ENCODE measurements at places on chromosomes 3 and 15. TPM values are rescaled to one million over a fixed set of nuclear protein-coding genes. Genes with fewer than 3 reads are reported as not detected.

DNA sequence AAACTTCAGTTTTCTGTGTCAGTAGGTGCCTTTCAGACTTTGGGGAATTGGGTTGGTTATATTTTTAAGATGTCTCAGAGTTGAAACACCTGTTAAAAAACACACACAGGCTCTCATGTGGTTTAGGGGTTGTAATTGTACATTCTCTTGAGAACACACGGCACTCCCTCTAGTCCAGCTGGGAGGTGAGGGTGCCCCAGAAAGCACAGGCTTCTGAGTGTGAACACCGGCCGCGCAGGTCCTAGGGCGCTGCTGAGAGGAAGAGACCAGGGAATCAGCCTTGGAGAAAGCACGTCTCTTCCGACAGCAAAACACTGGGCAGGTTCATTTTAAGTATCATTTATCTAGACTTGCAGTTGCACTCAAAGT lies 68.0 kb upstream of the RPL35A start:
- DNase-seq, result no peak

SH2D7 gene
- not detected for total RNA-seq

DNA sequence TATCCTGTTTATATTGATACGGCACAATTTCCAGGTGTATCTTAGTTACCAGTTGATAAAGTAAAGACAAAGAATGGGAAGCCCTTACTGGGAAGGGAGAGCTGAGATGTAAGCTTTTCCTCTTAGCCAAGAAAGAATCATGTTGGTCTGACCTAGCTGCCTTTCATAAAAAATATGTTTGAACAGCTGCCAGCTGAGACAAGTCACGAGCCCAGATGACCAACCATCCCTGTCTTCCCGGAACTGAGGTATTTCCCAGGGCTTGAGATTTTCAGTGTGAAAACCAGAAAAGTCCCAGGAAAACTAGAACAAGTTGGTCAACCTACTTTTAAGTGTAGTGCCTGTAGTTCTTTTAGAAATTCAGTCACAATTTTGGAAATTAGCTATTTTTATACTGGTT lies 3.6 kb upstream of the MYH15 start:
- no peak for DNase-seq

DNA sequence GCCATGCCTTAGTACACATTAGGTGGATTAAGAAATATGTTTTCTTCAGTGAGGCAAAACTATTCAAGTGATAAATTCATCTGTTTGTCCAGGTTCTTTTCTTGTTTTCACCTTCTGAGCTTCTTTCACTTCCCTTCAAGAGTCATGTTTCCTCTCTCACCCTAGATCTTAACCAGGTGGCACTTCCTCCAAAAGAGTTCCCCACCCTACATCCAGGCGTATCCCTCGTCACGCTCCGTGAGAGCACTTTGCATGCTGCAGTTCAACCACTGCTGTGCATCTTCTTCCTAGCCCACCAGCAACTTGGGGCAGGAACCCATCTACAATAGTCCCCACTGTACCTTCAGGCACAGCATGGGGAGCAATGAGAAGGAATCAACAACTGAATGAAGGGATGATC lies 28.9 kb downstream of the OSBPL10 start:
- no peak for DNase-seq

DNA sequence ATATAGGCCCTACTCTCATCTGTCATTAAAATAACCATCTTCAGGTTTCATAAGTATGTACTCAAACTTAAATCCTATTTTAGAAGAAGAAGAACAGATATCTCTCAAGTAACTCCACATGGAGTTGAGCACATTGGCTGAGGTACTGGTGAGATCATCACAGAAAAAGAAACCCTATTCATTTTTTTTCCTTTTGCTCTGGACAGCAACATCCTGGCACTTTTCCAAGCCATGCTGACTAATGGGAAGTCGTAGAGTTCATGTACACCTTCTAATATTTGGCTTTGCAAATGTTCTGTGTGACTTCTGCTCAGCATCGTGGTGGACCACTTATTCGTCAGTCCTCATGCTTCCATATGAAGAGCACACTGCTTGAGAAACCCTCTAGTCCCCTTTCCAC lies 336.0 kb upstream of the KCNH8 start:
- no peak for DNase-seq

- peak; percentile 26 for DNase-seq
These were observed 9.1 kb upstream of the CADPS start for GRCh38 chr3:62884096-62884870.

GABRB3 gene
- total RNA-seq, result 89.0 TPM

- no peak for DNase-seq
These were observed 7.1 kb downstream of the TJP1 start for GRCh38 chr15:29815000-29815710.

STAB1 gene
- total RNA-seq, result 0.52 TPM

- DNase-seq, result no peak
These were observed 200.2 kb downstream of the RPLP1 start for GRCh38 chr15:69652751-69653305.

DNA sequence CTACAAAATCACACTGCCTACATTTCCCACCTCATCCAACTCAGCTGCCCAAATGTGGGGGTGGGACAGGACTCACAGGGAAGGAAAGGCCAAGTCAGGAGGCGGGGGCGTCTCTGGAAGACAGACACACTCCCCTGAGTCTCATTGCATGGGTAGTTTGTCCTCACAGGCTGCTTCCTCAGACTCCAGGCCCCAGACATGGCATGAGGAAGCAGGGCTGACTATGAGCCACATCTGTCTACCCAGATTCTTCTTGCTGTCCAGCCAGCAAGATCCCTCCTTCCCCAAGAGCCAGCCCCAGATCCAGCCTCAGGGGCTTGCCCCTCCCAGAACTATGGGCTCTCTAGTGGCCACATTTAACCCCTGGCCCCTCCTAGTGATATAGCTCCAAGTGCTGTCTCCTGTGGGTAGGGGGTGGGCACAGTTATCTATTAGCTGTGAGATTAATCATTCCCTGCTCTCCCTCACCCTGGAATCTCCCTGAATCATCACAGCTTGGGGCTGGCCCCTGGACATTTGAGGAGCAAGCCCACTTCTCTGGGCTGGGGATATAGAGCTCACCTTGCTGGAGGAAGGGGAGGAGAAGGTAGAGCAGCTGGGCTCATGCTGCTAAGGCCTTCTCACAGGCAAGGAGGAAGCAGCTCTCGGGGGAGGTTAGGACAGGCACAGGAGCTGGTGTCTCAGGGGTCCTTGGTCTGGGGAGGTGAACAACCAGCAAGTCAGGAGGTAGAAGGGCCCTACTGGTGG lies 2.1 kb upstream of the CCDC33 start:
- peak; percentile 50 for DNase-seq

GRCh38 chr15:42576040-42576594 lies 711 bp downstream of the STARD9 start:
- DNase-seq, result peak; percentile 34

PIF1 gene
- total RNA-seq, result 124 TPM

GCNT3 gene
- not detected for total RNA-seq

DNA sequence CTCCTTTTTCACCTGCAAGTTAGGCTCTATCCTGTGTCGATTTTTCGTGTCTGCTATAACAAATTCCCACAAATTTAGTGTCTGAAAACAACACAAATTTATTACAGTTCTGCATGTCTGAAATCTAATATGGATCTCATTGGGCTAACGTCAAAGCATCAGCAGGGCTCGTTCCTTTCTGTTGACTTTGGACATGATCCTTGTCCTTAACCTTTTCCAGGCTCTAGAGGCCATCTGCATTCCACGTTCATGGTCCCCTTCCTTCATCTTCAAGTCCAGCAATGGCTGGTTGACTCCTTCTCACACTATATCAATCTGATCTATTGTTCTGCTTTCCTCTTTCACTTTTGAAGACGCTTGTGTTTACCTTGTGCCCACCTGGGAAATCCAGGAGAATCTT lies 165.7 kb upstream of the RARB start:
- no peak for DNase-seq

DNA sequence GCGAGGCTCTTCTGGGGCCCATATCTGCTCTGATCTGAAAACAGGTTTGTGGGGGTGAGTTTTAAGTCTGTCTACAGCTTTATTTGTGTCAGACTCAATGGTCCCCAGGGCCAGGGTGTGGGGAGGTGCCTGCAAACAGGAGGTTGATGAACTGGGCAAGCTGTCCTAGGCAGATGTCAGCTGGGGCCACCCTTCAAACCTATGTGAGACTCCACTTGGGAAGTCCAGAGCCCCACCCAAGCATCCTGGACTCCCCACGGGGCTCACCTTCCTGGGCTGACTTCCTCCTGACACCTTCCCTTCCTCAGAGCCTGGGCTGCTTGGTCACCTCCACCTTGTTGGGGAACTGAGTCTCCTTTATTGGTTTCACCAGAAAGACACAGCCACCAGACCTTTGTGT lies 8.6 kb upstream of the LYSMD4 start:
- no peak for DNase-seq

PARP15 gene
- total RNA-seq, result not detected

CPNE4 gene
- total RNA-seq, result 0.55 TPM

SERINC4 gene
- total RNA-seq, result 0.38 TPM

DNA sequence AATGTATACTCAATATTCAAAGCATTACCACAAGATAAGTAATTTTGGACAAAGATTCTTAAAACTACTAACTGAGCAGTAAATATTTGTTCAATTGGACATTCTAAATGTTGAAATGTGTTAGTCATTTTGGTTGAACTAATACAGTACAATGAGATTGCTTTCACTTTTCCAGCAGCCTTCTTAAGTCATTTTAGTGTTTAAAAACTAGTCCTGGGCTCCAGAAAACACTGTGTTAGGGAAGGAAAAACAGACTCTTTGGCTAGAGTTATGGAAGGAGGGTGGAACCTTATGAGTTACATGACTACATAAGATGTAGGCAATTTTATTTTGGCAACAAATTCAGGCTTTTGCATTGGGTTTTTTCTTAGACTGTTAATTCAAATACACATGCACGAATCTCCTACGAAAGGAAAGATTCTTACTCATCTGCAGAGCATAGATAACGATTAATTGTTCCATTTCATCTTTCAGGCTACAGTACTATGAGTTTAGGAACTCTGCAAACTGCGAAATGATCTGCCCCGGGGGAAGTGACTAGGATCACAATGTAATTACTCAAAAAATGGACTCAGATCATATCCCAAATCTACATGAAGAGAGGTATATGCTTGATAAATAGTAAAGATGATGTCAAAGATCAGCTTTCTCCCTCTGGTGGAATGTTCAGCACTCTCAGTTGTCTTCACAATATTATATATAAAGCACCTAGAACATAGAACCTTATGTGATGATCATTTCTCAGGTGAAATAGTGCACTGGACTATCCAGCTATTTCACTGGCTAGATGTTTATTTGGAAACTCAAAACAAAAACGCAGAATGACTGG lies 492.8 kb upstream of the MDFIC2 start:
- no peak for DNase-seq

DNA sequence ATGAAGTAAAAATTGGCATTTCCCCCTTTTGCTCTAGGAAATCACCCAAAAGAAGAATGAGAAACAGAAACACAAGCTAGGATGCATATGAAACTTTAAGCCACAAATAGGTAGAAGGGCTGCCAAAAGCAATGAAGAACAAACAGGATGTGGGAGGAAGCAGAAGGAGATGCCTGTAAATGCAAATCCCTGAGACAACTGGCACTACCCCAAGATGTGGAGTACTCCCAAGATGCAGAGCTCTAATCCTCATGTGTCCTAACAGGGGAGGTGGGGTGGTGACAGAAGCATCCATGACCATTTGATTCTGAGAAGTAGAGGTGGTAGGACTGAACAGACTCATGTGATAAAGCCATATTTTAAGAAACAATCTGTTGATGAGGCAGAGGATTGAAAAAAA lies 31.9 kb upstream of the ZNF280D start:
- DNase-seq, result no peak

- DNase-seq, result no peak
These were observed 600.8 kb downstream of the FOXP1 start for GRCh38 chr3:70982700-70983140.

- DNase-seq, result peak; percentile 25
These were observed 349.3 kb downstream of the MAGI1 start for GRCh38 chr3:65689436-65689835.

GRCh38 chr3:74067296-74067695 lies 442.6 kb upstream of the PDZRN3 start:
- no peak for DNase-seq

MME gene
- total RNA-seq, result 2.8 TPM

MYLK gene
- 3.1 TPM for total RNA-seq

GRCh38 chr3:160286231-160286630 lies 61.0 kb downstream of the C3orf80 start:
- no peak for DNase-seq

DNA sequence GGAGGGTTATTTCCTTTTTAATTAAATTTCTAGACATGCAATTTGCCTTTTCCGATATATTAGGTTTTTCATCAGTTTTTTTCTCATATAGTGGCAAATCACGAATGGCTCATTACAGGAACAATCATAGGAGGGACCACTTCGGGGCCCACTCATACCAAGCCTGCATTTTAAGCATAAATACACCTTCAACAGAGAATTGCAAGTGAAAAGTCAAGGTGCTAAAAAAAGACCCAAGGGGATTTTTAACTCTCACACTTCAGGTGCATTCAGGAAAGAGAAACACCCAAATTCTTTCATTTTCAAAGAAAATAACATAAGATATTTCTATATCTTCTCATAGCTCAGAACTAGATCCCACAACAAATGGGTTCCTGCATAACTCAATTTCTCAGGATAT lies 979.6 kb upstream of the NR2F2 start:
- no peak for DNase-seq

DNA sequence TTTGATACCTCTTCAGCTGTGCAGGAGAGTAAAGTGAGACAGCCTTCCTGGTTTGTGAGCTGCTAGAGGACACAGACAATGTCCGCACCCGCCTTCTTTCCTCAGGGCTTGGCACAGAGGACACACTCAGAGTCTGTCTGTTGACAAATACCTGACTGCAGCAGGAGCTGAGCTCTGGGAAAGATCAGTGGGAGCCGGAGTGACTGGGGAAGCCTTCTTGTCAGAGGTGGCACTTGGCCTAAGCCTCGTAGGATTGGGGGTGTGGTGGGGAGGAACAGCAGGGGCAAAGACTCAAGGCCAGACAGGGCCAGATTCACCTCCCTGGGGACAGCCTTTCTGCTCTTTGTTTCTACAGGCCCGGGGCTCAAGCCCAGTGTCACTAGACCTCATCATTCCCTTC lies 3.3 kb upstream of the IL17RC start:
- no peak for DNase-seq

SKOR1 gene
- 0.11 TPM for total RNA-seq

DNA sequence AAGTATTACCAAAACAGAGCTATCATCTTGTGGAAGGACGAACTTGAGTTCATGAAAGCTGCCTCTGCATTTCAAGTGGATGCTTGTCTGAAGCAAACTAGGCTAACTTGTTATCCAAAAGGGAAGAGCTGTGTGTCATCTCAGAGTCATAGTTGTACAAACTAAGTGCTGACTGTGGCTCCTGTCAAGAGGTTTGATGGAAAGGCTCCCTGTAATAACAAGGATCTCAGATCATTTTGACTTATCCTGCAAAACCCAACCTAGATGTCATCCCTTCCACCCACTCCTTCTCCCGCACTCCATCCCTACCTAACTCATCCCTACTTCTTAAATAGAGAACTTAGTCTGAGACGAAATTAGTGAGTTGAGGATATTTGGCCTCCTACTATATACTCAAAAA lies 110.8 kb downstream of the NR2E3 start:
- DNase-seq, result no peak

GRCh38 chr3:34312684-34313083 lies 514.3 kb downstream of the PDCD6IP start:
- no peak for DNase-seq

GRCh38 chr3:118447339-118447738 lies 587.3 kb downstream of the IGSF11 start:
- no peak for DNase-seq

GRCh38 chr3:49671291-49672288 lies 2.6 kb upstream of the APEH start:
- peak; percentile 94 for DNase-seq

All from H7 (cell line).